ENCODE measurements at places on chromosomes 13 and 19.

- no peak for DNase-seq
These were observed 14.7 kb upstream of the ADPRHL1 start for GRCh38 chr13:113468029-113468428.

GRCh38 chr13:22218797-22219196, 547.9 kb downstream of the FGF9 start:
- no peak for DNase-seq

- DNase-seq, result no peak
These were observed 121.6 kb upstream of the SGCG start for GRCh38 chr13:23059173-23059572.

DNA sequence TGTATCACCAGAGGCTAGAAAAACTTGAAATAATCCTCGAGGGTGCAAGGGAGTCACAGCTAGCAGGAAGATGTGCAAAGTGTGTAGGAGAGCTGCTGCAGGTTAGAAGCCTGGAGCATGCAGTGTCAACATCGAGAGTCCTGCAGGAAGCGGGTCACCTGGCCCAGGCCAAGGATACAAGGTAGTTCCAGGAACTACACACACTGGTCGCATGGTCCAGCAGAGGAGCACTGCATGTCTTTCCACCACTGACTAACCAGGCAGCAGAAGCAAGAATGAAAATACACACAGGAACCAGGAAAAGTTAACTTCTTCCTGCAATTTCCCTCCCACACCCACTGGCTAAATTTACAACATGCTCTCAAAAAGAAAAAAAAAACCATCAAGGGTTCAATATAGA, 36.0 kb upstream of the MIR17HG start:
- DNase-seq, result no peak

DNA sequence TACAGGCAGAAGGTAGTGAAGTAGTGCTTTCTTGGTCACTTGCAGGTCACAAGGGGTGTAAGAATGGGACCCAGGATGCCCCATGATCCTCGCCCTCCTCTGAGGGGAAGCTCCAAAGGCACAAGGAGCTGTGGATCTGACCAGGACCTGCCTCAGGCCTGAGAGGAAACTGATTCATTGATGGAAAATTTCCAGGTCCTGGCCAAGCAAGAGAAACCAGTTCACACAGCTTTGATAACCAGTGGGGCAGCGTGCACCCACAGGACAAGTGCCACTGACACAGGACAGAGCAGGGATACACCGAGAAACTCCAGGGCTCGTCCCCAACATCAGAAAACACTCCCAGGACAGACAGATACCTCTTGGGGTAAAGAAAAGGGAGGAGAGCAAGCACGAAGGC, 177.1 kb downstream of the RBM26 start:
- DNase-seq, result no peak

- DNase-seq, result no peak
These were observed 19.1 kb downstream of the C19orf12 start for GRCh38 chr19:29695765-29696564.

DNA sequence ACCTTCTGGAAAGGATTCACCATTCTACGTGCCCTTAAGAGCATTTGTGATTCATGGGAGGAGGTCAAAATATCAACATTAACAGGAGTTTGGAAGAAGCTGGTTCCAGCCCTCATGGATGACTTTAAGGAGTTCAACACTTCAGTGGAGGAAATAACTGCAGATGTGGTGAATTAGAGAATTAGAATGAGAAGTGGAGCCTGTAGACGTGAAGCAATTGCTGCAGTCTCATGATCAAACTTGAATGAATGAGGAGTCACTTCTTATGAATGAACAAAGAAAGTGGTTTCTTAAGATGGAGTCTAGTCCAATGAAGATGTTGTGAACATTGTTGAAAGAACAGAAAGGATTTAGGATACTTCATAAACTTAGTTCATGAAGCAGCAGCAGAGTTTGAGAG, 129.1 kb downstream of the TNFRSF19 start:
- no peak for DNase-seq

- DNase-seq, result no peak
These were observed 3.2 kb downstream of the EPN1 start for GRCh38 chr19:55678121-55678671.

- DNase-seq, result no peak
These were observed 3.2 kb upstream of the MYCBP2 start for GRCh38 chr13:77329911-77330584.

DNA sequence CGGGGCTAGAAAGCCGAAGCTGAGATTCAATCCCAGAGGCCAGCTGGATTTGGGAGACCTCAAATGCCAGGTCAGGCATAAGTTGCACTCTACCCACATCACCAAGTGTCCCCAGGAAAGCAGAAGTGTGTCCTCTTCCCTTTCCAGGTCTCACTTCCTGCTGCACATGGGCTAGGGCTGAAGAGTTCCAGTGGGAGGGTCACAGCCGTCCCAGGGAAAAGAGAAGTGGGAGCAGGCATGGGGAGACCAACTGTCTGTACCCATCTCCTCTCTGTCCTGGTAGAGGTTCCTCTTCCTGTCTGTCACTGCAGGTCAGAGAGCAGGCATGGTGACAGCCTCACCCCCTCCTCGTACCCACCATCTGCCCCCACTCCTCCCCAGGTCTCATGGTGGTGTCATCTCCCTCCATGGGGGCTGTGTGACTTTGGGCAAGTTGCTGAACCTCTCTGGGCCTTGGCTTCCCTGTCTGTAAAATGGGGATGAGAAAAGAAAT, 14.8 kb downstream of the AXL start:
- no peak for DNase-seq

GRCh38 chr13:107835339-107836018, 379.9 kb downstream of the LIG4 start:
- DNase-seq, result no peak

GRCh38 chr13:71870100-71870499, 3.1 kb upstream of the DACH1 start:
- DNase-seq, result no peak

Measured in activated naive CD4-positive, alpha-beta T cell treated with anti-CD3 and anti-CD28 coated beads, Interleukin-2, amount 10 ng/mL, durations not matched to agents 7 days and 5 days (primary cell).